ENCODE measurements at places on chromosomes 3 and 15.

GRCh38 chr15:31207246-31207645 is 105.7 kb upstream of the TRPM1 start:
- no peak for DNase-seq

DNA sequence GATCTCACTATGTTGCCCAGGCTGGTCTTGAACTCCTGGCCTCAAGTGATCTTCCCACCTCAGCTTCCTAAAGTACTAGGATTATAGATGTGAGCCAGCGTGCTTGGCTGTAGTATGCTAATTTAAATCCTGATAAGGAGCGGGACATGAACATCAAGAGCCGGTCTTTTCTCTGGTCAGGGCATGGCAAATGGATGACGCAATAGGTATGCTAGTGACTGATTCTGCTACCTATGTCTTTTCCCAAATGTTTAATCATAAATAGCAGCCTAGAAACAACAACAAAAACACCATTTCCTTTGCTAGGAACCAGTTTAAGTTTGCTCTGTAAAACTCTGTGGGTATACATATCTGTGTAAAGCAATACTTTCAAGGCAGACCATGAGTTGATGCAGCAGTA is 64.7 kb downstream of the STARD9 start:
- DNase-seq, result no peak

GRCh38 chr15:82964890-82965289 is 12.4 kb upstream of the HOMER2 start:
- no peak for DNase-seq

DNA sequence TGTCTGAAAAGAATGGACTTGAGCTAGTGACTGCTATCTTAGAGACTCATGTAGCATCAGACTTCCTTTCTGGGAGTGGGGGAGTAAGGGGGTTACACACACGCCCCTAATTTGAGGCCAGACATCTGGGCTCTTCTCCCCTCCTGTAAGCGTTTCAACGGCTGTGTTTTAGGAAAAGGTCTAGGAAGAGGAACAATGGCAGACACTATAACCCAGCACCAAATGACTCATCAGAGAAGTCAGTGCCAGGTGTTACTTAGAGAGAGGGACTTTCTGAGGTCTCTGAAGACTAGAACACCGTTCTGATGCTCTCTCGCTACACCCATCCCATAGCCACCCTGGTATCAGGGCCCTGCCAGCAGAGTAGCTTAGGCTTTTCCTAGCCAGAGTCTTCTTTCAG is 65.5 kb downstream of the SSUH2 start:
- DNase-seq, result peak; percentile 5

DNA sequence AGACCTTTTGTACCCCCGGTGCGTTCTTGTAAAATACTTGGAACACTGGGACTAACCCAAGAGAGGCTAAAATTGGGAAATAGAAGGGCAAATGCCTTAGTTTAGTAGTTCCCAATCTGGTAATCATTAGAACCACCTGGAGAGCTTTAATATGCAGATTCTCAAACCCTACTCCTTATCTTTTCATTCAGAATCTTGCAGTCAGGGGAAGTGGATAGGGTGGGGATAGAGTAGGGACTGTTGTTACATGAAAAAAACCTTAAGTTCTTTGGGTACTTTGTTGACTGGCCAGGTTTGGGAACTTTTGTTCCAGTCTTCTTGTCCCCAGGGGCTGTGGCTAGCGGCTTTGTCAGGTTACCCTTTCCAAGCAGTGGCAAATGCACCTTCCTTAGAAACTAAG is 15.9 kb downstream of the MAPKBP1 start:
- DNase-seq, result no peak

DNA sequence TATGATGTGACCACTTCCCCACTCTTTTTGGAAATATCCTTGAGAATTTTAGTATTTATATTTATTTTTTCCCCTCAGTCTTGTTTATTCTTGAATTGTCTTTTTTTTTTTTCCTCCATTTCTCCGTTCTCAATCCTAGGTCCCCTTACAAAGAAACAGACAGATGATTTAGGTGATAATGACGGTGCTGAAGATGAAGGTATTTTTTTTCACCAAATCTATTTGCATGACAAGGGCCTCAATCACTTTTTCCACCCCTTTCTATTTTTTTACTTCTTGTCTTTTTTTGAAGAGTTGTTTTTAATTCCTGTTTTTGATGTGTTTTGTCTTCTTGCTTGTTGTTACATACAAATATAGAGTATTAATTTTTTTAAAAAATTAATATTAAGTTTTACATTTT is 402.6 kb downstream of the NLGN1 start:
- no peak for DNase-seq

DNA sequence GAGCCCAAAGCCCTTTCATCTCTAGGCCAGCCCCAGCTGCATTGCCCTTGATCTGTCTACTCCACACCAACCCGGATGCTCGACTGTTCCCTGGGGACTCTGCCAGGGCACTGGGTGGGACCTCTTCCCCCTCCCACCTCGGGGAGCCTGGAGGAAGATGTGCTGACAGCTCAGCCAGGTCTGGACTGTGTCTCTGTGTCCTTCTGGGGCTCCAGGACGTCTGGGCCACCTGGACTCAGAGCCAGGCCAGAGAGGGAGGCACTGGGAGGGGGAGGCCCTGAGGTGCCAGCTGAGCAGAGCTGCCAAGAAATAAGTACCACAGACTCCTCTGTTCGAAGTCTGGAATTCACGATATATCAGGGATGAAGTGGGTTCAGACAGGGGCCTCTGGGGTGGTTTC is 5.8 kb upstream of the HCN4 start:
- no peak for DNase-seq

DNA sequence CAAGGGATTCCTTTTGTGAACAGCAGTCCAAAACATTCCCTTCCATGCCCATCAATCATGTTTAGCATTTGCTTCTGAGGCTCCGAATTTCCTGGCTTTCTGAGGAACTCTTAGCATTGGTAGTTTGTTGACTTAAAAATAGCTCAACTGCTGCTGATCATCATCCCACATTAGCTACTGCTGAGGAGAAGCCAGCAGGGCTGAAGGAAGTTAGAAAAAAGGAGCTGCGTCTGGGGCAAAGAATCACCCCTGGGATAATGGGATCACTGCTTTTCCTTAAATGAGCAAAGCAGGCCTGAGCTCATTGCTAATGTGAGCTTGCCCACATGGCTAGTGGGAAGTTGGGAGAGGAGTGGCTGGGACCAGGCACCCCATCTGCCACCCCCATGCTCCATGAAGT is 39.8 kb downstream of the CYP19A1 start:
- DNase-seq, result no peak

DNA sequence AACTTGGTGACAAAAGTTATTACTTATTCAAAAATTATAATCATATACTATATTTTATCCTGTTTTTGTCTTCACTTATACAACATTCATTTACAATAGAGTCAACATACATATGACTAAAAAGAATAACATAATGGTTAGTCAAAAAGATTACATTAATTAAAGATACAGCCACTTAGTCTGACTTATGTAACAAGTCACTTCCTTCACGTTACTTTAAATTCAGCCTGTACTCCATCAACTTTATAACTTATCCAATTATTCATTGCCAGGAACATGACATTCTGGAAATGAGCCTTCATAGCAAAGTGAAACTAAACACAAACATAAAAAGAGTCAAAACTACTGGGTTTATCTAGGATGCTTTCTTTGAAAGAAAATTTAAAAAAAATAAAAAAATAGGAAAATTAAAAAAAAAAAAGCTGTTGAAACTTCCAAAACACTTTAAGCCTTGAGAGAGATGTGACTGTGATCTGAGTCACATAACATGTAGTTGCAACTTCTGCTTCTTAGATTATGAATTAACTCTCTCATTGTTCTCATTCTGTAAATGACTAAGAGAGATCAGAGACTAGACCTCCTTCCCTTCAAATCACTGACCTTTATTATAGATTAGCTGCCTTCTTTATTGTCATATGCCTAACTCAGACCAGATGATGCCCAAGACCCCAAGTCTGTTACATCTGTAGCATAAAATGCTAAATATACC is 107.8 kb downstream of the MYRIP start:
- no peak for DNase-seq

- DNase-seq, result no peak
These were observed 8.6 kb upstream of the SRP14 start for GRCh38 chr15:40047415-40048210.

GRCh38 chr3:149895339-149895738 is 75.4 kb downstream of the PFN2 start:
- no peak for DNase-seq

All from left lobe of liver (tissue), 2 donors.